ENCODE measurements at places on chromosomes 7 and 10. TPM values are rescaled to one million over a fixed set of nuclear protein-coding genes. Genes with fewer than 3 reads are reported as not detected.

- DNase-seq, result no peak
These were observed at the start of gene HK1 for GRCh38 chr10:69278446-69278963. TSS of gene HK1 (plus strand) at chr10:69278496.

Gene ADARB2
- polyA plus RNA-seq, result 0.10 TPM

- peak; percentile 50 for DNase-seq
These were observed 90.7 kb downstream of the NHLRC2 start for GRCh38 chr10:113945075-113945686.

Gene YKT6
- 75.7 TPM for polyA plus RNA-seq

DNA sequence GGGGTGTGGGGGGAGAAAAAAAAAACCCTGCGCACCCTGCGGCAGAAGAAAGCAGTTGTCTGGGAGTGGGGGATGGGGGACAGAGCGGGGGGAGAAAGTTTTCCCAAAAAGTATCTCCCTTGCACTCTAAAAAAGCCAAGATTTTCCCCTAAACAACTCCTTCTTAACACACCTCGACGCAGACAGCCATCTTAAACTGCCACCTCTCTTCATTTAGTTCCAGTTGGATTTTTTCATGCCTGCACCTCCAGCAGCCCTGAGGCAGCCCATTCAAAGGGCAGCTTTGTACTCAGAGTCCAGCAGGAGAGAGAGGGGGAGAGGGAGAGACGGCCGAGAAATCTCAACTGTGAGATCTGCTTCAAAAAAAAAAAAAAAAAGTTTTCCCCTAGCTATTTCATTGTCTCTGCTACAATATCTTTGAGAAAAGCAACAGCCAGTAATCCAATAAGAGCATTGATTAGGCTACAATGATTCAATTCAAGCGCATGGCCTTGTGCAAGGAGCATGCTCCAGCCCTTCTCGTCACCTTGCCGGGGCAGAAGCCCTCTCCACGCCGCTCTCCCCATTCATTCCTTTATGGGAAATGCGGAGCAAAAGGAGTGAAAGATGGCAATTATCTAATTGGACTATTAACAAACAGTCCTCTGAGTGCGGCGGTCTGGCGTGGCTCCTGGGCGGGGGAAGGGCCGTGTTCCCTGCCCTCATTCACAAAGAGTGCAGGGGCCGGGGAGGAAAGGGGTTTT lies 939 bp upstream of the VAX1 start:
- no peak for DNase-seq

Gene FAM20C
- 26.2 TPM for polyA plus RNA-seq

Gene PRKAR1B
- polyA plus RNA-seq, result 28.7 TPM

- DNase-seq, result no peak
These were observed 19.0 kb upstream of the TSPAN12 start for GRCh38 chr7:120876922-120877321.

GRCh38 chr10:102657451-102657850 lies 13.2 kb downstream of the TRIM8 start:
- no peak for DNase-seq

Gene ANKRD61
- polyA plus RNA-seq, result 0.81 TPM

- DNase-seq, result no peak
These were observed 1.9 kb downstream of the DGKI start for GRCh38 chr7:137844677-137845425.

DNA sequence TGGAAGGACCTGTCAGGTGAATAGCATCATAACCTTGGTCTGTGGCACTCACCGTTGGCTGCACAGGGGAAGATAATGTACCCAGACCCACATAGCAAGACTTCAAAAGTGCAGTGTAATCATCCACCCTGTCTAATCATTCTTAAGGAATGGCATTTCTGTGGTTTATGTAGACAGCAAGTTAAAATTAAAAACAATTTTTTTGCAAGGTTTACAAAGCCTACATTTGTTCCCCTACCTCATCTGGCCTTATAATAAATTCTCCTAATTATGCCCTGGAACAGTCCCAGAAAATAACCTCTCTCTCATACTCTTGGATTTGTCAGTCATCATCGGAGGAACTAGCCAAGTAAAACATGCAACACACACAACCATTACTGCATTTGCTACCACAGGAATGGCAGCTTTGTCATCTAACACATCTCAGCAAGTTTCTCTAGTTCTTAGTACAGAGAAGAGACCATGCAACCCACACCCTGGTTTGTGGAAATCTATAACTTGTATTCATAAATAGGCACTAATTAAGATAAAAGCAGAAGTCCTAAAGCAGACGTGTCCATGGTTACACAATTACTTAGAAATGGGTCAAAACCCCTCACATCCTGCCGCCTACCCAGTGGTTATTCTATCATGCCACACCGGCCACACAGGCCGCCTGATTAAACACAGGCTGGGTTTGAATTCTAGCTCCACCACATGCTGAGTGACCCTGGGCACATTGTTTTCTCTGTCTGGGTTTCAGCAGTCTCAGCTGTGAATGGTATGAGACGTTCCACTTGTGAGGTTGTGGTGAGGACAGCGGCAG lies 19.1 kb downstream of the ABLIM1 start:
- no peak for DNase-seq

DNA sequence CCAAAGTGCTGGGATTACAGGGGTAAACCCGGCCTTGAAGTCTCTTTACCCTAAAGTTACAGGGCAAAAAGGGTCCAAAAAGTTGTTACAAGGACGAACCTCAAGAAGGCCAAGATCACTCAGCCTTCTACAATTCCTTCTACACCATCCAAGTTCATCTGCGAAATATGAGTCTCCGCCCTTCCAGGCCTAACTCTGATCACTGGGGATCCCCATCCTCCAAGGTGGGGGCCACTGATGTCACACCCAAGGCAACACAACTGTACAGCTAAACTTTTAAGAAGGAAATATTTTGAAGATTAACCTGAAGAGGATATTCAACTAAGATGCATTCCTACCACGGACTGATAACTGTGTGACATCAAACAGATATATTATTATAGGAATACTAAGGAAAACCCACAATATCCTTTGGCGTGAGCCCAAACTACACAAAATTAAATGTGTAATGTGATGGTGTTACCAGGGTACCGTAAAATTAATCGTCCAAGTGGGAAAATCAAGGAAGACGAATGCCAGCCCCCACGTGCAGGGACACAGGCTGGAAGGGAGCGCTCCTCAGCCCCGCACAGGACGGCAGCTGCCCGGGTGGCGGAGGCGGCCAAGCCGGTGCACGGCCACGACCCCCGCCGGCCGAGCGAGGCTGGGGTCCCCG lies 1.0 kb downstream of the PAXIP1 start:
- peak; percentile 22 for DNase-seq

Gene KIAA1549
- 3.4 TPM for polyA plus RNA-seq

Gene SLC26A3
- 8.1 TPM for polyA plus RNA-seq

DNA sequence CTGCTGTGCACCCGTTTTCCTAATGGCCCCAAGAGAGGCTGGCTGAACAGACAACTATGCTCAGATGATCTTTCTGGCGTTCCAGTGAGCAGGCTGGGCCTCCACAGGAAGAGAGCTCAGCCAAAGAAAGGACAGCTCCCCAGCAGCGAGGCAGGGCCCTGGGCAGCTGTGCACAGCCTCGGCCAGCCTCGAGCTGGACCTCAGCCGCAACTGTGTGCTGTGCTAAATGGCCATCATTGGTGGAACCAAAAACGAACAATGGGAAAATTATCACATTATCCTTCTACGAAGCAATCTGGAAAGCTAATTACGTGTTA lies 97.5 kb downstream of the CTBP2 start:
- DNase-seq, result no peak

DNA sequence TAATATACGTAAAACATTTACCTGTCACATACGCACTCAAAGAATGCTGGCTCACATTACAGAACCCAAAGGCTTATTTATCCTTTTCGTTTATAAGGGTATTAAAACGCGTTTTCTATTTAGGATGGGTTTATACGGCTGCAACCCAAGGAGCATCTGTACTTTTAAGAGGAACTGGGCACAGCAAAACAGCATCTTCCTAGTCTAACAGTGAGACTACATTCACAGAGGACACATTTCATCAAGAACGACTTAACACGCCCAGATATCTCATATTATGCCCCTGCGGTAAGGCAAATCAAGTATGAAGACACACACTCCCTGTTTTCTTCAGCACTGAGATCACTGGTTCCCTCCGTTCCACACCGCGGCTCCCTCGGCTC lies 533 bp upstream of the DMTF1 start:
- no peak for DNase-seq

Gene DHTKD1
- polyA plus RNA-seq, result 11.7 TPM

DNA sequence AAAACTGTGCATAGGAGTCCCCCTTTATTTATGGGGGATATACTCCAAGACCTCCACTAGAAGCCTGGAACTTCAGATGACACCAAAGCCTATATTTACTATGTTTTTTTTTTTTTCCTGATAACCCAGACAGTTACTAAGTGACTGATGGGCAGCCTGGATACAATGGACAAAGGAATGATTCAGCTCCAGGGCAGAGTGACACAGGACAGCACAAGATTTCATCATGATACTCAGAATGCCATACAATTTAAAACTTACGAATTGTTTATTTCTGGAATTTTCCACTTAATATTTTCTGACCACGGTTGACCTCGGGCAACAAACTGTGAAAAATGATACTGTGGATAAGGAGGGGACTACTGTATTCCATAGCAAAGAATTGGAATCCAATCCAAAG lies 843.6 kb downstream of the PCDH15 start:
- no peak for DNase-seq

Gene CDC14C
- not detected for polyA plus RNA-seq

DNA sequence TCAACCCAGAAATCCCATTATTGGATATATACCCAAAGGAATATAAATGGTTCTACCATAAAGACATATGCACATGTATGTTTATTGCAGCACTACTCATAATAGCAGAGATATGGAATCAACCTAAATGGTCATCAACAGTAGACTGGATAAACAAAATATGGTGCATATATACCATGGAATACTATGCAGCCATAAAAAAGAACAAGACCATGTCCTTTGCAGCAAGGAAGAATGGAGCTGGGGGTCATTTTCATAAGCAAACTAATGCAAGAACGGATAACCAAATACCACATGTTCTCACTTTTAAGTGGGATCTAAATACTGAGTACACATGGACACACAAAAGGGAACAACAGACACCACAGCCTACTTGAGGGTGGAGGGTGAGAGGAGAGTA lies 2.2 kb upstream of the AFAP1L2 start:
- no peak for DNase-seq

Gene OPN1SW
- 0.80 TPM for polyA plus RNA-seq

Gene PRLHR
- not detected for polyA plus RNA-seq

Gene PPP1R3C
- 20.2 TPM for polyA plus RNA-seq

DNA sequence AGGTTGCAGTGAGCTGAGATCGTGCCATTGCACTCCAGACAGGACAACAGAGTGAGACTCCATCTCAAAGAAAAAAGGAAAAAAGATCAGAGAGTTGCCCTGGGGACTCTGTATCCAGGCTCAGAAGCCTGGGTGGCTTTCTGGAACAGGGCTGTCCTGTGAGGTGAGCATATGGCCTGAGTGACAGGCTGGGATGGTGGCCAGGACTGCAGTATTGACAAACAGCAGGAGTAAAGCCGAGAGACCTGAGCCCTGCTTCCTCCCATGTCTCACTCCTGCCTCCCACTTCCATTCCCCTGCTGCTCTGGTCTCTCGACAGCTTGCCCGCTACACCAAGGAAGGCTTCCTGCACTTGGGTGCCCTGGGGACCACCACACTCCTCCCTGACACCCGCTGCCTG lies 578.5 kb downstream of the GALNT17 start:
- no peak for DNase-seq

DNA sequence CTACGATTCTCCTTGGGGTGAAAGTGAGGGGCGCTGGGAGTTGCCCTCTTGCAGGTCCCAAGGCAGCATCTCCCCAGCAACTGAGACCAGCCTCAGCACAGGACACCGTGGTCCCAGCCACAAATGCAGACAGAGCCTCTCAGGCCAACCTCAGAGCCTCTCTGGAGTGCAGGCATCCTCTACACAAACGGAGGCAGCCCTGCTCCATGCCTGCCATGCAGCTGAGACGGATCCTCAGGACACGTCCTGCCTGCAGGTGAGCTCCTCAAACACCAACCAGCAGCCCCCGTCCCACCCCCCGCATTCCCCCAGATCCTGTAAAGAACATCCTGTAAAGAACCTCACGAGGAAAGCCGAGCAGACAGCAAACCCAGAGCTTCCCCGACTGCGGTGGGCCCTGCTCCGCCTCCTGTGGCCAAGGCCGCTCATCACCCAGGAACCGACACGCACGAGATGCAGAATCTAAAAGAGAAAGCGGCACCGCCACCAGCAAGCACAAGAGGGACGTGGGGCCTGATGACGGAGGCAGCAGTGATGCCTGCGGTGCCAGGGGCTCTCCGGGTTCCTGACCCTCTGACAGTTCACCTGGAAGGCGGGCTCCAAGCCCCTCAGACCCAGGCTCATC lies 186.9 kb downstream of the PTPRN2 start:
- no peak for DNase-seq

Gene RAMP3
- not detected for polyA plus RNA-seq
